ENCODE measurements at places on chromosomes 7 and 10.

DNA sequence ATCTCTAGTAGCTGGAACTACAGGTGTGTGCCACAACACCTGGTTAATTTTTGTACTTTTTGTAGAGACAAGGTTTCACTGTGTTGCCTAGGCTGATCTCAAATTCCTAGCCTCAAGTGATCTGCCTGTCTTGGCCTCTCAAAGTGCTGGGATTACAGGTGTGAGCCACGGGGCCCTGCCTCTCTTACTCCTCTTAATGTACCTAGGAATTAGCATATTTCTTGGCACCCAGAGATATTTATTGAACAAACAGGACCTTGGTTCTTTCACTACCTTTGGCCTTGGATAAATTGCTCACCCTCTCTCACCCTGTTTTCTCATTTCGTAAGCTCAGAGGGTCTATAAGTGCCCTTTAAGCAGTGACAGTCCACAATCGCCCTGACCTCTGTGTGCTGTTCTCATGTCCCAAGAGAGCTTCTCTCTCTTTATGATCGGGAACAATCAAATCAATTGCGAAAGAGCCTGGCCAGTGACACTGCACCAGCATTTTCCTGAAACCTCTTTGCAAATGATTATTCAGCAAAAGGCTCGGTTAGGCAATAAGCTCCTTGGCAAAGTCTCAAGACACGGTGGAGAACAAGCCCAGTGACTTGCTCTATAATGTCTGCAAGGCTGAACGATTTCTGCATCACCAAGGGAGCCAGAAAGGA is 117.7 kb downstream of the APBB1IP start:
- no peak for DNase-seq

DNA sequence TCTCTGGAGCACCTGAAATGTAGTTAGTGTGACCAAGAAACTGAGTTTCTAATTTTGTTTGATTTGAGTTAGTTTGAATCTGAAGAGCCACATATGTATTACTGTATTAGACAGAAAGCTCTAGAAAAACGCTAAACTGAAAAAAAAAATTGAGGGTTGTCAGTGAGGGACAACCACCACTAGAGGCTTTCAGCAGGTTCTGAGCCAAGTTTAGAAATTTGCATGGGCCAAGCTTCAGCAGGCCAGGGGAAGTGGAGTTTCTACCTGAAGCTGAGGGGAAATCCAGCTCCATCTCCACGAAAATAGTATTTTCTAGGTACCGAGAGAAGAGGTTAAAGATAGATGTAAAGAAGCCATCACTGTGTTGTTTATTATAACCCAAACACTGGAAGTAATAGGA is 77.9 kb upstream of the PLXNA4 start:
- peak; percentile 17 for DNase-seq

DNA sequence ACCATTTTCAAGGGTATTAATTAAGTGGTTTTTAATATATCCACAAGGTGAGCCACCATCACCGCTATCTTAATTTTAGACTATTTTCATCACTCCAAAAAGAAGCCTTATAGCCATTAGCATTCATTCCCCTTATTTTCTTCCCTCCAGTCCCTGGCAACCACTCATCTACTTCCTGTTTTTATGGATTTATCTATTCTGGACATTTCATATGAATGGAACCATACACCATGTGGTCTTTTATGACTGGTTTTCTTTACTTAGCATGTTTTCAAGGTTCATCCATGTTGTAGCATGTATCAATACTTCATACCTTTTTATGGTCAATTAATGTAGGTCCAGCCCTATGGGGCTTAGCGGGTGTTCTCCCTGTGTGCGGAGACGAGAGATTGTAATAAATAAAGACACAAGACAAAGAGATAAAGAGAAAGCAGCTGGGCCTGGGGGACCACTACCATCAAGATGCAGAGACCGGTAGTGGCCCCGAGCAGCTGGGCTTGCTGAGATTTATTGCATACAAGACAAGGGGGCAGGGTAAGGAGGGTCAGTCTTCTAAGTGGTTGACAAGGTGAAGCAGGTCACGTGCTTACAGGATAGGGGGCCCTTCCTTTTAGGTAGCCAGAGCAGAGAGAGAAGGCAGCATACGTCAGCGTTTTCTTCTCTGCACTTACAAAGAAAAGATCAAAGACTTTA is 14.6 kb downstream of the WBP1L start:
- no peak for DNase-seq

DNA sequence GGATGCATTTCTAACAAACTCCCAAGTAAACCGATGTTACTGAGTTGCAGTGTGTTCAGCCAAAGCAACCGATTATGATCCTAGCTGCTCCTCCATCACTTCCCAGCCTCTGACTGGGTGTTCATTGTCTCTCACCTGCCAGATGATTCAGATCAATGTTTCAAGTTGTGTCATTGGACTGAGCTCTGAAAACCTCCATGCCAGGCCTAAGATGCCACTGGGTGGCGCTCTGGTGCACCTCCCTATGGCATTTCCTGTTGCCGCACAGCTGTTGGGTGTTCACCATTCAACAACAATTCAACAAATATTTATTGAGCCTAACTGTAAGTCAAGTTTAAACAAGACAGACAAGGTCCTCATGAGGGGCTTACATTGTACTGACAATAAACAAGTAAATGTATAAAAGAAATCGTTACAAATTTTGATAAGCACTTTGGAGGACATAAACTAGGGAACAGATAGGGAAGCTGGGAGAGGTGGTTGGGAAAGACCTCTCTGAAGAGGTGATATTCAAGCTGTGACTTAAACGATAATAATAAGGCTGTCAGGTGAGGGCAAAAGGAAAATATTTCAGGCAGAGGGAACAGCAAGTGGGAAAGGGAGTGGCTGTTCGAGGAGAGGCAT is 22.8 kb downstream of the RGR start:
- DNase-seq = peak; percentile 87

DNA sequence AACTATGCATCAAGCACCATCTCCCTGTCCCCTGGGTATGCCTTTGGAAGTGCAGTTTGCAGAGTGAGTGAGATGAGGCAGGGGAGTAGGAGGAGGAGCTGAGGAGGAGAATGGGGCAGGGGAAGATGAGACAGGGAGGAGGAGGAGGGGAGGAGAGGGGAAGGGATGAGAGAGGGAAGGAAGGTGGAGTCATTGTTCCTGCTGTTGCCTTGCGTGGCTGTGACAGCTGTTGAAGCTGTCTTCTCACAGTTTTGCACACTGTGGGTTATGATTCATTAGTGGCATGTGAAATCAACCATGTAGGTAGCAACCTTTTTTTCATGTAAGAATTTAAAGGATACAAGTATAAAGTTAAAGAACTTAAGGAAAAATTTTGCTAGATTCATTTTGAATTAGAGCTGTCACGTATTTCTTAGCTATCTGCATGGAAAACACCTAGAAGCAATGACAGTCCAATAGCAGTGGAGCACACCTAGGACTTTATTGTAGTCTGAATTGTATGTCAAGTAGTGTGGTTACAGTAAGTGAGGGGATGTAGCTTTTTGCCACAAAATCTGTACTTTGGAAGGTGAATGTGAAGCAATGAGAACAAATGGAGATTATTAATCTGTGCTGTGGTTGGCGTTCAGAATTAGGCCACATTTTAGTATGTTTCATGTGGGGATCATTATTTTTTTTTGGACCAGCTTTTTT is 21.7 kb downstream of the CCM2 start:
- DNase-seq = no peak

DNA sequence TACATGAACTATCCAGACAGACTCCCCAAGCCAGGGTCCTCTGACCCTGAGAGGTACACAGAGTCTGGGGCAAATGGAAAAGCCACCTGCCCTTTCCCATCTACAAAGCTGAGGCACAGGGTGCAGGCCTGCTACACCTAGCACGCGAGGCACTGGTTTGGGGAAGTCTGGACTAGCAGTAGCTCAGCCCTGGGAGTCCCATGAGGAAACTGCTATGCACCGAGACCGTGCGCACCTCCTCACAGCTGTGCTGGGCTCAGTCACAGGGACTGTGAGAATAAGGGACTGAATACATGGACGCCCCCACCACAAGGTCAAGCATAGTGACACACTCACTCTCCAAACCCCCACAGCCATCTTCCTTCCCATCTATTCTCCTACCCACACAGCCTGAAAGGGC is 8.2 kb downstream of the MAT1A start:
- DNase-seq = no peak

- DNase-seq = no peak
Measured at GRCh38 chr10:102358712-102359382, 36.7 kb upstream of the NFKB2 start.

GRCh38 chr10:103849880-103850571 is 5.3 kb downstream of the SH3PXD2A start:
- DNase-seq = no peak

DNA sequence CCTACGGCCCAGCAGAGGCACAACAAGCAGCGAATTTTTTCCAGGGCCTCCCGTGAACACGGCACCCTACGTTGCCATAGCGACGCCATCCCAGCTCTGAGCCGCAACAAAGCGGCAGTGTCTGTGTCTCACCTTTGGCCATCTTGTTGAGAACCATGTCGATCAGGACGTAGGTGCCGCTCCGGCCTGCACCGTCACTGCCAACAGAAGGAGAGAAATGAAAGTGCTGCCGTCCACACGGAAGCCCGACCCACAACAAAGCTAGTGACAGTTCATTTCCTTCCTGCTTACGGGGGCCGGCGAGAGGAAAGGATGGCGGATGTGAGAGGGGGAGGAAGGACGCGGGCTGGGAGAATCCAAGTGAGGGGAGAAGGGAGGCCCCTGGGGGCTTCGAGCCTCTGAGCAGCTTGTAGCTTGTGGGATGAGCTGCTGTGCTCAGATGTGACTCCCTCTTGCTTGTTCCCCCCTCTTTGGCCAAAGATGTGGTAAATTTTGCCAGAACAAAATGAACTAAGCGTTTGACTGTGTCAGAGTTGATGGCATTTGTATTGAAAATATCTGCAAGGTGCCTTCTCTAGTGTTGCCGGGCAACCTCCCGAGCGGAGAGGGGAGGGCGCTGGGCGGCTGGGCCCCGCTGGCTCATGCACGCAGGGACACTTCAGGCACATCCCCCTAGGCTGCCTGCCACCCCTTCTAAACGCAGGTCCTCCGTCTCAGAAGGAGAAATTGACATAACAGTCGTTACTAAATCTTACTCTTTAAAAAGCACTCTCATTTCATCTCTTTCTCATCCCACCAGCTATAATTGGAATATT is 232.2 kb downstream of the DNAJB6 start:
- DNase-seq = peak; percentile 60

DNA sequence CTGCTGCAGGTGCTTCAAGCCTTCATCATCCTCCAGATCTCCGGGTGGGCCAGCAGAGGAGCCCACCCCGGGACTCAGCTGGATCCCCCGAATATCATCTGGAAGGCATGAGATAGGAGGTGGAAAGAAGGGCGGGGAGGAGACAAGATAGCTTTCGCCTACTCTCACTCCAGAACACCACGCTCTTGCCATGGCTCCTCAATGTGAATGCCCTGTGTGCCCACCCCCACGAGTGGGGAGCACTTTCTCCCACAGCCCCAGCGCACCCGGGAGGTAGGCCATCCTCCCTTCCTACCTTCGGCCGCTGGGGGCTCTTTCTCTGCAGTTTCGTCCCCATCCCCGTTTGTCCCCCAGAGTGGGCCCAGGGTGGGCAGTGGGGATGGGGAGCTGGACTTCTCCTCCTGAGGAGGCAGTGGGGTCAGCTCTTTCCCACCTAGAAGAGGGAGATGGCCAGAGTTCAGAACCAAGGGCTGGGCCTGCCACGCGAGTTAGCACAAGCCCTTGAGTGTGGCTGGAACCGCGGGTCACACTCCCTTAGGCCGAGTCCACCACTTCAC is 8.9 kb downstream of the GIGYF1 start:
- DNase-seq = no peak

DNA sequence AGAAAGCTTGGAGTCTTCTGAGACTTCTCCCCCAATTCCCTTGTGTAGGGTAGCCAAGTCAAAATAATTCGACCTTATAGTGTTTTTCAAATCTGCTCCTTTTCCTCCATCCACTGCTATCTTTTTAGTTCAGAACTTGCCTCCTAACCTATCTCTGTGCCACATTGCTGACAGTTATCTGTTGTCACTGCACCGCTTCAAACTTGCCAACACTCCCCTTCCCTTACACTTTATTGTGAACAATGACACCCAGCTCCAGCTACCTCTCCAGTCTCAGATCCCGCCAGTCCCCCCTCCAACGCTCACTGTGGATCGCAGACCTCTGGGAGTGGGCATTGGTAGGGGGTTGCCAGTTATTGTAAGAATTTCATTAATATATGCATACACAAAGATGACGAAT is 16.3 kb upstream of the HPS1 start:
- DNase-seq = no peak

DNA sequence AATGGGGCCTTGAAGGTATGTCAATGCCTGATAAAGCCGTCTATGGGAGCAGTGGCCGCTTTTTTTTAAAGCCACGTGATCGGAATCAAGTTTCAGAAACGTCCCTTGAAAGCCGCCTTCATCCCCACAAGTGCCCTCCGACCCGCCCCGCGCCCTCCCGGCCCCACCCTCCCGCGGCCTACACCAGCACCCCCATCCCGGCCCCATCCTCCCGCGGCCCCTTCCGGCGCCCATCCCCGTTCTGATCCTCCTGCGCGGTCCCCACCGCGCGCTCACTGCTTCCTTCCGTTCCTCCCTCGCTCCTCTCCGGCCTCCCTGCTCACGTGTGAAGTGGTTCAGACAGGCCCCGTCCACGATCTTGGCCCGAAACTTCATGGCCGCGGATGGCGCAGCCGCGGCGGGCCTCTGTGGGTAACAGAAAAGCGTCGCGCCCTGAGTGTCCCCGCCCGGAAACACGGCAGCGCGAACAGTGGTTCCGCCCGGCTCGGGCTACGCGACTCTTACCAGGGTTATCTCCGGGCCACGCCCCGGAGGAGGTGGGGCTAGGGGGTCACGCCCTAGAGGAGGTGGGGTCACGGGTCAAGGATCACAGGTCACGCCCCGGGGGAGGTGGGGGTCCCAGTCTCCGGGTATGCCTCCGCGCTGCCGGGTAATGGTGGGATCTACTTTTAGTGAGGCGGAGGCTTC is at the start of gene HUS1:
Gene HUS1 (minus strand): TSS at position 471 of the 687 bp plus-strand sequence. CDS start 96 bp downstream, at position 375.
- peak; percentile 94 for DNase-seq

DNA sequence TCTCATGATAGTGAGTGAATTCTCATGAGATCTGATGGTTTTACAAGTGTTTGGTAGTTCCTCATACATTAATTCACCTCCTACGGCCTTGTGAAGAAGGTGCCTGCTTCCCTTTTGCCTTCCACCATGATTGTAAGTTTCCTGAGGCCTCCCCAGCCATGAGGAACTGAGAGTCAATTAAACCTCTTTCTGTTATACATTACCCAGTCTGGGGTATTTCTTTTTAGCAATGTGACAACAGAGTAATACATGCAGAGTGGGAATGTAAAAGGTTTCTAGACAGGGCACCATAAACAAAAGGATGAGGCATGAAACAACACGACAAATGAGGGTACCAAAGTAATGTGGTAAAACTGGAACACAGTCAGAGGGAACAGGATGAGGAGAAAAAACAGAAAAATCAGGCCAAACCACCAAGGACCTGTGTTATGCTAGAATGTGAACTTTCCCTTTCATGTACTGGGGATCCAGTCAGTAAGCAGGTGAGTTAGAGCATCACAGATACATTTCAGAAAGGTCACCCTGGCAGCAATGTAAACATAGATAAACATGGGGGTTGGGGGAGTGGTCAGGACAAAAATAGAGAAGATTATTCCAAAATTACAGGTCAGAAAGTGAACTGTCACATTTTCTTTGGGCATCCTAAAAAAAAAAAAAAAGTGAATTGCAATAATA is 31.9 kb downstream of the ANKRD26 start:
- DNase-seq = no peak

GRCh38 chr7:158976468-158976848 is 120.1 kb downstream of the DYNC2I1 start:
- DNase-seq = no peak

- no peak for DNase-seq
Measured at GRCh38 chr7:149570784-149571183, 73.2 kb upstream of the ZNF746 start.

All from stimulated activated CD4-positive, alpha-beta T cell treated with anti-CD3 and anti-CD28 coated beads, Interleukin-1b, Interleukin-23, amount 100 ng/mL, for 48 hours (primary cell).